ENCODE measurements at places on chromosomes 7 and 10.

DNA sequence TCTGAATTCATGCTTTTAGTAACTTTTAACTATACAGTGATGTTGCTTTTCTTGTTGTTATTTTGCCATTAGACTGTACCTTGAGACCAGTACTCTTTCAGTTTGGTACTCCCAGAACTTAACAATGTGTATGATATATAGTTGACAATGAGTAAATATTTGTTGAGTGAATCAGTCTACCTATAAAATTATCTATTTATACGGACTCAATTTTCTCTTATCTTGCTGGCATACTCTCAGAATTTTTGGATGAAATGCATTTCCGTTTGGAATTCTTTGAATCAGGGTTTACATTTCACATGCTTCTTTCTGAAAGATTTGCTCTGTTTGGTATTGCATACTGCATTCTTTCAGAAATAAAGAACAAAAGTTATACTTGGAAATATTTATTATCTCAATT, 47.8 kb upstream of the LRRC17 start:
- DNase-seq: no peak
- H3K4me1 ChIP-seq: no peaks in the 10 kb centered on the region
- H3K36me3 ChIP-seq: peaks cover 3% of the 10 kb centered on the region
- H3K4me3 ChIP-seq: no peak overlapping the region
- no peaks in the 10 kb centered on the region for H3K27me3 ChIP-seq
- H3K27ac ChIP-seq: no peak overlapping the region

- no peaks in the 10 kb centered on the region for H3K27me3 ChIP-seq
- H3K4me3 ChIP-seq: no peak overlapping the region
- H3K4me1 ChIP-seq: peaks cover 44% of the 10 kb centered on the region
- H3K27ac ChIP-seq: no peak overlapping the region
- peaks cover 6% of the 10 kb centered on the region for H3K36me3 ChIP-seq
Measured at GRCh38 chr7:66586181-66586580, 42.5 kb upstream of the KCTD7 start.

GRCh38 chr10:133307776-133308420, 774 bp downstream of the TUBGCP2 start:
- H3K4me3 ChIP-seq: peak overlapping the region; percentile 95
- H3K27me3 ChIP-seq: no peaks in the 10 kb centered on the region

DNA sequence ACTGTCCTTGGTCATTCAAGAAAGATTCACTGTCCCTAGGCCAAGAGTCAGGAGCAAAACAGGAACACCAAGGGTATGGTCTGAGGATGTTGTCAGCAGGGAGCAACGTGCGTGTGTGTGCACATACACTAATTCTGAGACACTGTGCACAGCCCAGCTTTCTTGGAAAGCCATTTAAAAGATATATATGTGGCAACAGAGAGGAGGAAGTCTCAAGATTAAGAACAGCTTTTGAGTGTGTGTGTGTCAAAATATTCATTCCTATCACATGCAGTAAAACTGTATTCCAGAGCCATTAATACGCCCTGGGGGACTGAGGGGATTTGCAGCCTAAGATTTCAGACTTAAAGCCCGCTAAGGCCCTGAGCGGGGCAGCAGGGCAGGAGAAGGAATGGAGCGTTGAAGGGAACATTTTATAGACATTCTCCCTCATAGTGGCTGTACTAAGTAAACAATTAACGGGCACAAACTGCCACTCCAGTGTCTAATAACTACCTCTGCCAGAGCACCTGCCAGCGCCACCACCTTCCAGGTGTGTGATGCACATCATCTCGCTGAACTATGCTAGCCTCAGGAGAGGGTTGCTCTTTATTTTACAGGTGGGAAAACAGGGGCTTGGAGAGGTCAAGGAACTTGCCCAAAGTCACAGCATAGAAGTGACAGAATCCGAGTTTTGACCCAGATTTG, 2.0 kb downstream of the NOD1 start:
- peaks cover 4% of the 10 kb centered on the region for H3K36me3 ChIP-seq
- H3K27me3 ChIP-seq: no peaks in the 10 kb centered on the region
- peak overlapping the region; percentile 60 for H3K4me3 ChIP-seq
- peaks cover 46% of the 10 kb centered on the region for H3K4me1 ChIP-seq

DNA sequence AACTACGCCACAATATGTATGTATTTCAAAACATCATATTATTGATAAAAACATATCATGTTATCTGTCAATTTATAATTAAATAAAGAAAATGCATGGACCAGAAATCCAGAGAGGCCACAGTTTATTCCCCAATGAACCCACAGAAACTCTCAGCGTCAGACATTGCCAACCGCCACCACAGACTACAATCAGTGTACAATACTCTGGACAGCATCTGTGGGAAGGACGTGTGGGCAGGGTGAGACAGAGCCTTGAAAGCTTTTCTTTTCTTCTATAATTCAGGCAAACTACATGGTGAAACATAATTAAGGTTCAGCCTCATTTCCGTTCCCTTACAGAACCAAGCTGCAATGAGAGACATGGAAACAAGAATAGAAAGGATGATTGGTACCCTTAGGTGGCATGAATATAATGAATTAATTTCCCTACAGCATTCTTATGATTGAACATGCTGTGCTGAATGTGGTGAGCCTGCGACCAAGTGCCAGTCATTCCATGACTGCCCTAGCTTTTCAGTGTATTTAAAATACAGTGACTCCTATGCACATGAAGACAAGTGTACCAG, 909.3 kb downstream of the SORCS1 start:
- H3K4me3 ChIP-seq: no peak overlapping the region
- no peak overlapping the region for H3K27ac ChIP-seq
- H3K27me3 ChIP-seq: no peaks in the 10 kb centered on the region

DNA sequence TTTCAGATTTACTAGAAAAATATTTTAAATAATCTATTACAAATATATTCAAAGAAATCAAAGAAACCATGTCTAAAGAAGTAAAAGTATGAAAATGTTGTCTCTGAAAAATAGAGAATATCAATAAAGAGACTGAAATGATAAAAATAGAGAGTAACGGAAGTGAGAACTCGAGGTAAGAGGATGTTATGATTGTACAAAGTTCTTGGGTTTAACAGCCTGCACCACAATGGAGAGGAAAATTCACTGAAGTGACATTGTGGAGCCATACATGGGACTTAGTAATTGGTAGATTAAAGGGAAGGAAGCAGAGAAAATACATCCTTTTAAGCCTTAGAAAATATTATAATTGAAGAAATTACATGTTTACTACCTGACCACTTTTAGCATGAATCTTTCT, 77.9 kb downstream of the THSD7A start:
- DNase-seq: no peak
- H3K4me3 ChIP-seq: no peak overlapping the region
- no peaks in the 10 kb centered on the region for H3K27me3 ChIP-seq
- H3K27ac ChIP-seq: no peak overlapping the region
- no peaks in the 10 kb centered on the region for H3K4me1 ChIP-seq
- H3K36me3 ChIP-seq: no peaks in the 10 kb centered on the region

GRCh38 chr10:114485696-114486400, 81.5 kb upstream of the AFAP1L2 start:
- H3K4me3 ChIP-seq: no peak overlapping the region
- peaks cover 12% of the 10 kb centered on the region for H3K4me1 ChIP-seq
- H3K27ac ChIP-seq: no peak overlapping the region

GRCh38 chr10:24255115-24255880, 46.4 kb downstream of the KIAA1217 start:
- no peak overlapping the region for H3K4me3 ChIP-seq
- H3K27me3 ChIP-seq: peaks cover 10% of the 10 kb centered on the region
- H3K36me3 ChIP-seq: no peaks in the 10 kb centered on the region
- DNase-seq: no peak
